Naive thymus-derived CD8-positive, alpha-beta T cell (primary cell): ENCODE measurements at places on chromosomes 7 and 10. TPM values are rescaled to one million over a fixed set of nuclear protein-coding genes. Genes with fewer than 3 reads are reported as not detected.

DNA sequence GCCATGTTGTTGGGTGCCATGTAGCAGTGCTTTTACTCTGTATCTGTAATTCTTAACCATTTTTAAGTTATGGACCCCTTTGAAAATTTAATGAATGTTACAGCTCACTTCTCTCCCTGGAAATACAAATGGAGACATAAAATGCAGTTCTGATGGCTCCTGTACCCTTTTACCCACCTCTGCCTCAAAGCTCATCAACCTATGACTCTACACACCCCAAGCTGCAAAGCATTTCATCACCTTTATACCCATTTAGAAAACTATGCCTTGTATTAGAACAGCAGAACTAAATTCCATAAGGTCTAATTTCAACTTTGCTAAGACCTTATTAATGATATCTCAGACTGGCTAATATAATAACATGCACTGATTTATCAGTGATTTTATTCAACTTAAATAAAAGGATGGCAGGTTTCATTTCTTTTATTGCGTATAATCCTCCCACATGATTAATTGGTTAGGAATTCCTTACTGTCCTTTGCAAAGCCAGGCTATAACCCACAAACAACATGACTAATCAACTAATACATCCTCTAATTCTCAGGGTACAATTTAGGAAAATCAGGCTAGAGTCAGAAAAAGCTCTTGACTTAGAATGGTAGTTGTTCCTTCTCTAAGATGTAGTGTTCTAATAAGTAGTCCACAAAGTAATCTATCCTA lies 68.1 kb downstream of the CPEB3 start:
- no peak for DNase-seq

GRCh38 chr10:54914049-54914448 lies 113.0 kb upstream of the PCDH15 start:
- no peak for DNase-seq

The GIMAP4 gene
- polyA plus RNA-seq: 341 TPM

The LRIT1 gene
- not detected for polyA plus RNA-seq

DNA sequence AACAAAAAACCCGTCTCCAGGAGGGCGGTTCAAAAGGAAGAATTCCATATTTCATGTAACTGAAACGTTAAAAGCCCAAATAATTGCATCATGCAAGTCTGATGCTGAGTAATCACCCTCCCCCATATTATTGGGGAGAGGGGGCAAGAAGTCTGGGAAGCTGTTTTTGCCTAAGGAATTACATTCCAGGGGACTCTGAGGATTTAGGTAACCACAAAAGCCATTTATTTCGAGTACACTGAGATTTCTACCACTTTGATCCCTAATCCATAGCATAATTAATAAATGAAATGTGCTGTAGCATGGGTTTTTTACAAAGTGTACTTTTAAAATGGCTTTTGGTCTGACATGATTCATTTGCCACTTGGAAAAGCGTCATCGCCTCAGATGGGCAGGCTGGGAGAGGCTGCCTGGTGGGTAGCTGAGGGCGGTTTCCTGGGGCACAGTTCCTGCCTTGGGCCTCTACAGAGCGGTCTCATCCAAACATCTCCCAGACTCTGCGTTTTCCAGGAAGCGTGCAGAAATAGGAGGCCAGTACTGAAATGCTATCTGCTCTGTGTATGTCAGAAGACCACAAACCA lies 106.5 kb downstream of the TCF7L2 start:
- no peak for DNase-seq

DNA sequence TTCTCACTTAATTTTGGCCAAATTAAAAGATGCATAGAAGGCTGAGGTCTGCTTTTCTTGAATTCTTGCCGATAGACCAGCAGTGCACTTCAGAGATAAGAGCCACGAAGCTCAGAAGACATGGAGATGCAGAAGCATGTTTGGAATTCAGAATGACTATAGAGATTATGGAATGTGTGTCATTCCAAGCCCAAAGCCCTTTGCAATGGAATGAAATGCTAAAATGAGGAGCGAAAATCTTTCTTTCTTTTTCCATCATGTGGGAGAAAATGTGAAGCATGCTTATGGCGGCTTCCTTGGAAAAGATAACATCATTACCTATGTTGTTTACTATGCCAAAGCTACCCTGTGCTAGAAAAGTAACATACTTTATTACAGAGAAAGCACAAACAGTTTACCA lies 257.0 kb upstream of the RNF32 start:
- DNase-seq: no peak

GRCh38 chr10:131073469-131074035 lies 238.0 kb downstream of the TCERG1L start:
- no peak for DNase-seq

GRCh38 chr10:51235865-51236264 lies 161.6 kb downstream of the PRKG1 start:
- no peak for DNase-seq

The SSC4D gene
- not detected for polyA plus RNA-seq

DNA sequence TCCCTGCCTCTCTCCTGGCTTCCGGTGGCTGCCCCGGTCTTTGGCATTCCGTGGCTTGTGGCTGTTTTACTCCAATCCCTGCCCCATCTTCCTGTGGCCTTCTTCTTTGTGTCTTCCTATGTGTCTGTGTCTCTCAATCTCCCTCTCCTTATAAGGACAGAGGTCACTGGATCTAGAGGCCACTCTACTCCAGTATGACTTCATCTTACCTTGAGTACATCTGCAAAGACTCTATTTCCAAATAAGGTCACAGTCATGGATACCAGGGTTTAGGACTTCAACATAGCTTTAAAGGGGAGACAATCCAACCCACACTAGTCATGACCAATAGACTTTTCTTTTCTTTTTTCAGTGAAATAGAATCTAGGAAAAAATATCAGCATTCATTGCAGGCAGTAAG lies 153.3 kb upstream of the INSYN2A start:
- DNase-seq: no peak
